ENCODE measurements at places on chromosomes 12 and 14.

- no peak for DNase-seq
These were observed 142.0 kb upstream of the GZMB start for GRCh38 chr14:24775950-24776349.

DNA sequence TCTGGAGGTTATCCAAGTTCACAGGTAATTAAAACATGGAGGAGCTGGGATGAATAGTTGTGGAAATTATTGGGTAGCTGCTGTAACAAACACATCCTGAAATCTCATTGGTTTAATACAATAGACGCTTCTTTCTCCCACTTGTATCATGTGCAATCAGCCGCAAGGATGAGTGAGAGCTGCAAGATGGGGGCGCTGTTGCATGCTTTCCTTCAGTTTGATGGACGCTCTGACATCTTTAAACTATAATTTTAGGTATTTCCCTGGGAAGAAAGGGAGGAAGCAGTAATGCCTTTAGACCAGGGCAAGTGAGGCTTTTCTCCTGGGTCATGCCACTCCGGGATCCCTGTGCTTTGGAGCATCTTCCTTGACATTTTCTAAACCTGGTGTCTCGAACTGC is 178.7 kb downstream of the PAWR start:
- no peak for DNase-seq

DNA sequence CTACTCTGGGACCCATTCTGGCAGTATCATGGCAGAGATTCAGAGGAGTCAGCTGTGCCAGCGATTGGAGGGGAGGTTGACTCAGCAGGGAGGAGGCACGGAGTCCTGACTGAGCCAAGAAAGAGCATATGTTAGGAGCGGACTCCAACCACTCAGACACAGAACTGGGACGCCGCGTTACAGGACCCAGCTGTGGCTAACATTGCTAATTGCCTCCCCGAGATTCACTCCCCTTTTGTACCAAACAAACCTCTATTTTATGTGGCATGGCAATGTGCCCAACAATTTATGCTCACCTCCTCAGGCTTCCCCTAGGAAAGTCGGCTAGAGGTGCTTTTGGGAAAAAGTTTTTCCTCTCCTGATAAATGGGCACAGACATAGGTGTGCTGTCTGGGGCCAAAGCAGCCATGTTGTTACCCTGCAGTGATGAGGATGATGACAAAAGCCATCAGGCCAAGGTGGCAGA is 15.2 kb upstream of the CLIP1 start:
- no peak for DNase-seq

DNA sequence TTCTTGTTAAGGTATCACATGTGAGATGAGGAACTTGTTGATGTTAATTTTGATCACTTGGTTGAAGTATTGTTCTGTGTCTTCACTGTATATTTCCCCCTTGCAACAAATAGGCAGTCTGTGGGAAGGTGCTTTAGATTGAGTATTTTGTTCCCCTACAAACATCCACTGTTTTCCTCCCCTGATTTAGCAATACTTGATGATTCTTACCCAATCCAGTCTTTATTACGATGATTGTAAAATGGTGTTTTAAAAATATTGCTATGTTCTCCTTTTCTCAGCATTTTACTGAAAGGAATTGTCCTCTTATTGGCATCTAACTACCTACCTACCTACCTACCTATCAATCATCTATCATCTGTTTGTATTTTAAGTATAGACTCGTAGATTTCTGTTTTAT is 66.3 kb downstream of the ETNK1 start:
- DNase-seq: no peak

DNA sequence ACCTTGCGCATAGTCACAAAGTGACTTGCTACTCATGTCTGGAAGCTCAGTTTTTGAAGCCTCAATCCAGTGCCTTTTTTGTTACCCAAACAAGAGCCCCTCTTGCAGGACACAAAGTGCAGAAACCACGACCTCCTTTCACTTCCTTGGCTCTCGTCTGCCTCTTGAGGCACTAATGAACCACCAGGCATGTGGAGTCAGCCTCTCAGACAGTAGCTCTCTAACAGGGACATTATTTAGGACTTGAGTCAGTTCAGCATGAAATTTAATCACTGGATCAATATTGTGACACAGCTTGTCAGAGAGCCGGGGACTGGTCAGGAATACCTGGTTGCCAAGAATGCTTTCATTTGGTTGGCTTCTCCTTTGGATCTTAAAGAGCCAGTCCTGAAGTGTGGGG is 46.7 kb downstream of the HSPB8 start:
- DNase-seq: no peak

- DNase-seq: no peak
These were observed 74.9 kb downstream of the TESC start for GRCh38 chr12:117023998-117024960.

DNA sequence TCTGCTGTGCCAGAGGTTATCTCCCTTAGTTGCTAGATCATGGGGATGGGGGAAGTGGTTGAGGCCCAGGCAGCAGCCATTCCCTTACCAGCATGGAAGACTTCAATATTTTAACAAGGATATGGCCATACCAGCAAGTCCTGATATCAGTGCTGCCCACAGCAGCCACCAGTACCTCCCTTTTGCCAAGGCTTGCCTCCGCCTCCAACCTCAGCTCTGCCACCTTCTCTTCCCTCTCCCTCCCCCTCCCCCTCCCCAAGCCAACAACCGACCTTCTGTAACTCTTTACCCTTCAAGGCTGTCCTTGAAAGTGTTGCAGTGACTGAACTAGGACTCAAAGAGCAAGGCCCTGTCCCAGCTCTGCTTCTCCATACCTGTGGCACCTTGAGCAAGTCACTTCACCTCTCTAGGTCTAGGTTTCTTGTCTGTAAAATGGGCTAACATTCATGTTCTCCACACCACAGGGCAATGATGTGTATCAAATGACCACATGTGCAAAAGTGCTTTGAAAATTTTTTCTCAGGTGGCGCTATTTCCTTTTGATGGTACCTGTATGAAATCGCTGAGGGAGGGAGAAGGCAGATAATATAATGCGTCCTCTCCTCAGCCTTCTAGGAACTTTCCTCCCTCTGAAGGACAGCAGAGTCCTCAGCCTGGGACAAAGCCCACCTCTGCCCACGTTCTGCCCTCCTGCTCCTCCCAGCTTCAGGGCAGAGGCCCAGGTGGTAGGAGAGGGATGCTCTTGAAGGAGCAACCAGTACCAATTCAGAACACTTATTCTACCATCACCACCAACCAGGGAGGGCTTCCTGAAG is 14.7 kb downstream of the PLEKHG6 start:
- DNase-seq: no peak

GRCh38 chr12:2140858-2141519 is 88.2 kb downstream of the CACNA1C start:
- DNase-seq: no peak

- no peak for DNase-seq
These were observed 146.3 kb downstream of the SCARB1 start for GRCh38 chr12:124717318-124717717.

- DNase-seq: no peak
These were observed 4.0 kb downstream of the VPS37B start for GRCh38 chr12:122891661-122892525.
